ENCODE measurements at places on chromosomes 16 and 17.

DNA sequence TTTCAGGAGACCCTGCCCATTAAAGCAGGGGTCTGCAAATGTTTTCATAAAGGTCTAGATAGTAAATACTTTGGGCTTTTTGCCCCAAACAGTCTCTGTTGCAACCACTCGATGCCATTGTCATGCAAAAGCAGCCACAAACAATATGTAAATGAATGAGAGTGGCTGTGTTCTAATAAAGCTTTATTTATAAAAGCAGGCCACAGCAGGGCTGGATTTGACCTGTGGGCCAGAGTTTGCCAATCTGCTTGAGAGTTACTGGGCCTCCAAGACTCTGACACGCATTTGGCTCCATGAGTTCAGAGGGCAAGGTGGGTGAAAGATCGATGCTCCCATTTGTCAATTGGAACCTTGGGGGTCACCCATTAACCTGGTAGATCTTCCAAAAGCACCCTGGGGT lies 217.3 kb upstream of the SDK2 start:
- no peak for DNase-seq

DNA sequence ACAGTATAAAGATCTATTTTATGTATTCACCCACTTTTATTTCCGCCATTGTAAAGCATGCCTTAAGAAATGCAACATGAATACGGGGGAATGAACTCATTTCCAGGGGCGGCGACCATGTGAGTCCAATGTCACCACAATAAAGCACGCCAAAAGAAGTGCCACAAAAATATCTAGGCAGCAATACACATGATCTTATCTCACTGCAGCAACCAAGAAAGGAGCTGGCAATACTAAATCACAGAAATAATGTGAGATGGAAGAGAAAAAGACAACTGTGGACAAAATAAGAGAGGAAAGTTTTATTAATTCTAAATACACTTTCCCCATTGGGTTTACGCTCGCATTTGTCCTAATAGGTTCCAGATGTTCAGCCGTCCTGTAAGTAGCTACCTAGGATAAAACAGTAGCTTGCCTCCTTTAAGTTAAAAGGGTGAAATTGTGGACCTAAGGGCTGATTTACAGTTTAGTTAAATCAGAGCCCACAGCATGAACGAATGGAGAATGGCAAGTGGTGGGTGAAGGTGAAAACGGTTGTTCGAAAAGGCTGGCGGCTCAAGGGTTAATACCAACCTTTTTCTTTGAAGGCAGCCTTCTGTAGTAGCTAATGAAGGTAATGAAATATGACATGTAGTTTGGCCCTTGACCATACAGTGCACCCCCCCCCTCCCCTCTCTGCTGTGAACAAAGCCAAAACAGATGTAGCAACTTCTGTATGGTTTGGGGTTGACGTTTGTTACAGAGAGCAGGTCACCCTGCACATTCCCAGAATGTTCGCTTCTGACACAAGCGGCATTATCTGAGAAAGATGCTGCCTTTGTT lies 504.2 kb upstream of the PSMD7 start:
- no peak for DNase-seq

DNA sequence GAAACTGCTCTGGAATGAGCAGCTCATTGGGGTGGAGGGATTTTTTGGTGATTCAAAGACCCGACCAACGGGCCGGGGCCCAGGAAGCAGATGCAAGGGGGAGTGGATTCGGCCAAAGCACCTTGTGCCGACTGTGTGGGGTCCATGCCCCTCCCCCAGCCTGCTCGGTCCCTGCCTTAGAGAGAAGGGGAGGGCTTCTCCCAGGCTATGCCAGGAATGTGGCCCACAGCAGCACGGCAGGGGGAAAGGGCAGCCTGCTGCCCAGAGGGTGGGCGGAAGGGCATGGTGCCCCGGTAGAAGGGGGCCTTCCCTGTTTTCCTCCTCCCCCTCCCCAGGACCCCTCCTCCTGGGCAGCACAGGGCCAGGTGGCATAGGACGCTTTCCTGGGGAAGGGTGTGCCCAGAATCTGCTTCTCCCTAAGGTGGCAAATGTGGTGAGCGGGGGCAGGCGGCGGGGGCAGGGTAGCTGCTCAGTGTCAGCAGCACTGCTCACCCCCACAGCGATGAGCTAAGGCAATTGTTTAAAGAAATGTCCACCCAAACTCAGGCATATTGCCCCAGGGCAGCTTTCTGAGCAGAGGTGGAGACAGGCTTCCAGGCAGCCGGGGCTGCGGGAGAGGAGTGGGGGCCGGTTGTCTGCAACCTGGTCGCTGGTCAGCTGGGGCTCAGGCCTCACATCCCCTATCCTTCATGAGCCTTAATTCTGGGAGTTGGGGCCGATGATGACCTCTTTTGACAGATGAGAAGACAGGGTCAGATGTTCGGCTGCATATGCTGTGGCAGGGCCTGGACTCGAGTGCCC lies 33.9 kb upstream of the MLKL start:
- DNase-seq = no peak

- no peak for DNase-seq
Observed at GRCh38 chr17:77808686-77809425, 149.6 kb upstream of the TNRC6C start.

- DNase-seq = no peak
Observed at GRCh38 chr16:6143020-6143419, 1045.4 kb upstream of the EEF2KMT start.

GRCh38 chr17:50560931-50561745 lies 623 bp downstream of the CACNA1G start:
- no peak for DNase-seq

DNA sequence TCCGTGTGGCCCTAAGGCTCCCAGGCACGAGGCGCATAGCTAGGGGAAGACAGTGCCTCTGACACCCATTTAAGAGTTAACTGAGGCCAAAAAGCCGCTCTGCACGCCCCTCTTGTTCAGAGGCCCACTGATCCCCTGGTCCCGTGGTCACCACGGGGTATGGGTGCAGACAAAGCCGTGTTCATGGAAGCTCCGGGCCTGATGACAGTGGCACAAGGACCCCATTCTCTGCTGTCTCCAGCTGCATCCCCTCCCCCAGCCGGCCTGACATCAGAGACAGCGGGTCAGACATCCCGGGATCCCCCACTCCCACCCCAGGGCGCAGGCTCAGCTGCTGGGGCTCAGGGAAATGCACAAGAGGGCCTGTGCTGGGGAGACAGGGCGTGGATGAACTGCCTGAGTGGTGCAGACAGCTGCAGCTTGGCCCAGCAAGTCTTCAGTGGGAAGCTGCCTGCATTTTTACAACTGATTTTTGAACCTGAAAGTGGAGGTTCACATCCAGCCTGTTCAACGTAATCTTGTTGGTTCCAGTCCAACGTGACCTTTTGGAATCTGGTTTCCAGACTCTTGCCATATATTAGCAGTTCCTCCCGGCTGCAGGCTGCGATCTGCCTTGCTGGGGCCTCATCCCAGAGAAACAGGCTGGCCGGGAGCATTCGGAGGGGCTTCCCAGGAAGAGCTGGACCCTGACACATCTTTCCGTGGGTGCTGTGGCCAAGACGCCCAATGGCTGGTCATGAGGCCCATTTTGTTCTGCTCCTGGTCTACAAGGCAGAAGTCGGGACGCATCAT lies 9.7 kb upstream of the BAHCC1 start:
- no peak for DNase-seq

- DNase-seq = no peak
Observed at GRCh38 chr16:17273142-17273561, 197.6 kb downstream of the XYLT1 start.

DNA sequence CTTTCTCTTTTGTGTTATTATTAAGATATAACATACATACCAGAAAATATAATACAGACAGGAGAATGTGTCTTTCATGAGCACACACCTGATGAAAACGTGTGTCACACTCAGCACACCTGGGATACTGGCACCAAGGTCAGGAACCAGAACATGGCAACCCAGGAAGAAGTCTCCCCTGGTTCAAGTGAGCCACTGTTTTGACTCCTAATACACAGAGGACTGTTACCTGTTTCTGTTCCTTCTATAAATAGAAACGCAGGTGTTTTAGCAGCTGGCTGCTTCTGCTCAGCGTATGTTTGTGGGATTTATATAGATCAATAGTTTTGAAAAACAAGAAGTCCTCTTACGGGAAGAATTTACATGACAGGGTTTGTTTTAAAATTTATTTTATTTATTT lies 3.5 kb downstream of the SEC14L1 start:
- DNase-seq = no peak

- no peak for DNase-seq
Observed at GRCh38 chr17:38697061-38697820, 7.8 kb upstream of the MLLT6 start.

DNA sequence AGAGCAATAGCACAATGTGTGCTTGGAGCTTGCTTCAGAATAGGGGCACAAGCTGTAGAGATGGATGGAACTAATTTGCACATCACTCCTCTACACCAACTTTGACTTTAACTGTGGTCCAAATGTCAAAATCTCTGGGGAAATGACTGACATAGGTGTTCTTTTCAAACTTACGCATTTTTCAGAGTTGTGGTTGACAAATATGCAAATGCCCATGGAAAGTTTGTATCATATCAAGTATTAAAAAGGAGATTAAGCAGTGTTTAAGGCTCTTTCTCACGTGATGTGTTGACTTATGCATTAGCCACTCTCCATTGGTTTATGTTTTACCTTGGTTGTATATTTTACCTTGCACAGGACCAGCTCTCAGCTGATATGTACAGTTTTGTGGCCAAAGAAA lies 77.1 kb downstream of the ELAC2 start:
- DNase-seq = no peak

DNA sequence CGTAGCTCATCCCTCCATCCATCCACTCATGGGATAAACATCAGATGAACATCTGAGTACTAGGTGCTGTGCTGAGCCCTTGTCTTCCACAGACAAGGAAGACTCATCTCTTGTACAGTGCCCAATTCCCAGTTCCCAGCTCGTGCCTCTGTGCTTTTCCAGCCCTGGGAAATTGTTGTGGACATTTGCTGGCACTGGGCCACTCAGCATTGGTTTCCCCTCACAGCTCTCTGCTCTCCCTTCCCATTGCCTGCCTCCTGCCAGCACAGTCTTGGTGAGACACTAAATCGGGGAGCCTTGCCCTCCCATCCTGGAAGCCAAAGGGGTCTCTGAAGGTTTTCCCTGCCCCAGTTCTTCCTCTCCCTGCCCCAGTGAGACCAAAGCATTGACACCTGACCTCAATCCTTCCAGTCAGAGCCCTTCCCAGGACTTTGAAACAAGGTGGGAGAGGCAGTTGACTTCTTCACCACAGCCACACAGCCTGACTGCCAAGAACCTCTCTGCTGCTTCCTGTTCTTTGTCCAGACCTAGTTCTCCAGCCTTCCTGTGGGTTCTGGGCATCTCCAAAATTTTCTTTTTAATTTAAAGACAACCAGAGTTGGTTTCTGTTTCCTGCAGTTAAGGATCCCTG lies 50.2 kb downstream of the WSB1 start:
- DNase-seq = no peak

GRCh38 chr17:73652886-73653480 lies 8.7 kb upstream of the SDK2 start:
- DNase-seq = no peak

GRCh38 chr16:85301231-85301630 lies 189.0 kb upstream of the CIBAR2 start:
- DNase-seq = no peak

DNA sequence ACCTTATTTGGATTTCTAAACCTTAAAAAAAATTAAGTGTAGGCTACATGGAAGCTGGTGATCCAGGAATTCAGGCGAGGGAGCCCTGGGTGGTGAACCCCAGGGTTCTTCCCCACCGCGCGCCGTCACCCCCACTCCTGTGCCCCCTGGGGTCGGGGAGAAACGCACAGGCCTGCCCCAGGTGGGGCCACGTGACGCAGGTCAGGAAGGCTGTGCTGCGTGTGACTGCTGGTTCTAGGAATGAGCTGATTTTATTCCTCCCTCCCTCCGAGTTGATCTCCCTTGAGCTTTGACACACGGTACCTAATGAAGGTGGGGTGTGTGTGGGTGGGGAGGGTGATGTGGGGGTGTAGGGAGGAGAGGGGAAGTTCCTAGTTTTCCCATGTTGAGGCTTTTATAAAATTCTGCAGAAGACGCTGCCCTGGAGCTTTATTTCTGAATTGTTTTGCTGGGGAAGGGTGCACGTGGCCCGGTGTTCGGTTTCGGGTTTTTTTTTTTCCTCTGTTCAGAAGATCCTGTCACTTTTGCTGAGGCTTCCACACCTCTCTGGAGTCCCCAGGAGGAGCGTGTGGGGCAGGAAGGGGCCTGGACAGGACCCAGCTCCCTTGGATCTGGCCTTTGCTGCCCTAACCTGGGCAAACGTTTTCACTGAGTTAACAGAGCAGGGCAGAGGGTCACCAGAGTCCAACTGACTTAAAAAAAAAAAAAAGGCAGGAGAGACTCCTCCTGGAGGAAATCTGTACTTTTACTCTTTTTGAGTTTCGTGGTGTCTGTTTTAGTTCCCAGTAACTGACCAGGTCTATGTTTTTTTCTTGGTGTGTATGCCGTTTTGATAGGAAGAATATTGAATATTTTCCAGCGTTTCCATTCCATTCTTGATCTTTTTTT lies 55.8 kb upstream of the GSE1 start:
- no peak for DNase-seq

- peak; percentile 91 for DNase-seq
Observed at GRCh38 chr17:50060951-50061712, 5.2 kb downstream of the ITGA3 start.

GRCh38 chr17:76996741-76997694 lies 128.8 kb downstream of the MGAT5B start:
- no peak for DNase-seq

DNA sequence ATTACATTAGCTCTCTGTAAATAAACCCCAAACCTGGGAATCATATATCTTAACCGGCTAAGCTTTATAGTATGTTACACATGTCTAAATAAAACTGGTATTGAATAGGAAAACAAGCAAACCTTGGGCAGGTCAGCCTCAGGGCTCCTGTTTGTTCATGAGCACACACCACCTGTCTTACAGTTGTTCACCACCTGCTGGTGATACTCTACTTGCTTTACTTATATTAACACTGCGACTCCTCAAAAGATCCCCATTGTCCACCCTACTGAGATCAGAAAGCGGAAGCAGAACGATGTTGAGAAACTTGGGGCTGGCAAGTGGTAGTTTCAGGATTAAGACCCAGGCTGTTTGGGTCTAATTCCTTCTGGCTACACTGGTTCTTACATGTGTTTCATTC lies 16.4 kb downstream of the CDH13 start:
- no peak for DNase-seq

GRCh38 chr17:60065867-60066266 lies 12.9 kb downstream of the HEATR6 start:
- DNase-seq = no peak

- no peak for DNase-seq
Observed at GRCh38 chr16:48366165-48367093, 18.8 kb downstream of the SIAH1 start.

- peak; percentile 32 for DNase-seq
Observed at GRCh38 chr17:80441133-80441578, 26.2 kb downstream of the ENDOV start.

GRCh38 chr16:13866073-13866472 lies 53.9 kb upstream of the ERCC4 start:
- DNase-seq = peak; percentile 71

DNA sequence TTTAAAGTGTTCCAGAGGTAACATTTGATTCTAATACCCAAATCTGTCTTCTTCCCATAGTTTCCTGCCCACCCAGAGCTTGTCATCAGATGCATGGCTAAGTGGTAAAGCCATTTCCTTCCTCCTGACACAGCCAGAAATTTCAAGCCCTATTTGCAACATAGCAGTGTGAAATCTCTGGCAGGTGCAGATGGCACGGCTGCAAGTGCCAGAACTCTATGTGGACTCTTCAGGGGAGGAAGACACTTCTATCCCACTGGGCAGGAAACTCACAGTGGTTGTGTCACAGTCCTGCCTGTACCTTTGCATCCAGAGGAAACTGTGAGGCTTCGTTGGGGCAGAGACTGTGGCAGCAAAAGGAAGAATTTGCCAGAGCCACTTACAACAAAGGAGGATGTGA lies 13.2 kb downstream of the DYNLRB2 start:
- DNase-seq = no peak

- DNase-seq = peak; percentile 36
Observed at GRCh38 chr16:57185446-57185944, 344 bp downstream of the PSME3IP1 start.
